ENCODE measurements at places on chromosomes 1 and 21. TPM values are rescaled to one million over a fixed set of nuclear protein-coding genes. Genes with fewer than 3 reads are reported as not detected.

DNA sequence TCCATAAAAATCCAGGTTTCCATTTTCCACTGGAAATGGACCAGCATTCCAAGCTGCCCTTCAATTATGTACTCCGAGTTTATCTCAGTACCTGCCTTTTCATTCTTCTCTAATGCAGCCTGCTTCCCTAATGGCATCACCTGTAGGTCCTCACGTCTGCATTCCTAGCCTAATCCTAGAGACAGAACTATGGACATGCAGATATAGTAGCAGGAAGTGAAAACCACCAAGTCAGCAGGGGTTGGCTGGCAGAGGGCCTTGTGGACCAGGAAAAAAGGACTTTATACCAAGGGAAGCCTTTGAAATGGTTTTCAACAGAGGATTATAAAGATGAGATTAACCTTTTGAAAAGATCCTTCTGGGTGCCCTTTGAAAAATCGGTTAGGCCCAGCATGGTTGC, 135.7 kb upstream of the L1TD1 start:
- DNase-seq, result no peak

- DNase-seq, result no peak
Observed at GRCh38 chr1:175005085-175005783, 5.5 kb downstream of the CACYBP start.

- no peak for DNase-seq
Observed at GRCh38 chr1:147651466-147651865, 18.9 kb downstream of the ACP6 start.

DNA sequence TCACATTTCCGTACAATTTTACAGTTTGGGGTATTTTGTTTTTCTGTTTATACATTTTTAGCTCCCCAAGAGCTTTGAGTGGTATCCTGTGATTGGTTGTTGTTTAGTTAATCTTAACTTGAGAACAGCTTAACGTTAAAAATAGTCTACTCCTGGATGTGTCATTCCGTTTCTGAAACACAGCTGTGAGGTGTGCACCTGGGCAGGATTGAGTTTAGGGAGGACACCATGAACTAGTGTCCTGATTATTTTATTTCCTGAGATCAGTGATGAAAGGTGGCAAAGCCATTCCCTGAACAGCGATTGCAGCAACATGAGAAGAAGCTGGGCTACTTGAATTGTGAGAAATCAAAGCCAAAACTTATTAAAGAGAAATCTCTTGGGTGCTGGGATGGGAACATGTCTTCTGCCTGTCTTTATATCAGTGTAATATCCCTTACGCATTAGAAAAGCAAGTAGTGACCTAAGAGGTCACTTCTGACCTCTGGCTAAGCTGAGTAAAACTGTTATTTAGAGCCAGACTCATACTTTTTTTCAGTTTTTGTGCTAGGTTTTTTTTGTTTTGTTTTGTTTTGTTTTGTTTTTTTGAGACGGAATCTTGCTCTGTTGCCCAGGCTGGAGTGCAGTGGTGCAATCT, 43.4 kb downstream of the ZBTB40 start:
- DNase-seq, result no peak

The LEPR gene
- total RNA-seq, result 1.5 TPM

DNA sequence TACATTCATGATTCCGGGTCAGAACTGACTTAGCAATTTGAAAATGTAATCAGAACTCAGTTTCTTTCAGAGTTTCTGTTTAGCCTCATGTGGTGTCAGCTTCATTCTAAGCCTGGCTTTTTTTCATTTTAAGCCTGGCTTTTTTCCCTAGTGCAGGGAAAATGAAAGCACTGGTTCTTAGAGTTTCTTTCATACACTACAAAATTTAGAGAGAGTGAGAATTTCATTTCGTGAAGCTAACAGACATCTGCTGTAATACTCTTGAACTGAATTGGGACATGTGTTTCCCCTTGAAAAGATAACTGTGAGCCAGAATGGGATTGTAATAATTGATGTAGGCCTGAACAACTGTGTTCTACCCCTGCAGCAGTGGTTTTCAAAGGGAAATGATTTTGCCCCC, 95.3 kb upstream of the KIAA0040 start:
- DNase-seq, result no peak

The SGIP1 gene
- not detected for total RNA-seq

The CHI3L2 gene
- total RNA-seq, result 1.6 TPM

- no peak for DNase-seq
Observed at GRCh38 chr1:59004755-59005154, 220.9 kb upstream of the JUN start.

The CLEC20A gene
- not detected for total RNA-seq

DNA sequence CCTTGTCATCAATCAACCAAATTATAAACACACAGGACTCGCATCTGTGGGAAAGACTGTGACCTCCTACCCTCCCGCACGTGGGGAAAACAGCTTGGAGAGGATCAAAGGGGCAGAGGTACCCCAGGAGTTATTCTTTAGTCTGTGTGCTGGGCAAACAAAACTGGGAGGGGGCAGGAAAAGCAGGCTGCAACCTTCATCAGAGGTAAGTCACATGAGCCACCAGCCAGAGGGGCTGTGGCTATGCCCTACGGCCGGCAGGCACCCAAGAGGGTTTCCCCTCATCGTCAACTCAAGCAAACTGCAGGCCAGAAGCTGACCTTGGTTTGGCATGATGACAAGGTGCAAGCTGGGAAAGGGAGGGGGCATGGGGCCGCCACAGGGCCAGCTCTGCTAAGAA, 12.5 kb downstream of the SMIM12 start:
- no peak for DNase-seq

The EPHX1 gene
- 2.2 TPM for total RNA-seq

DNA sequence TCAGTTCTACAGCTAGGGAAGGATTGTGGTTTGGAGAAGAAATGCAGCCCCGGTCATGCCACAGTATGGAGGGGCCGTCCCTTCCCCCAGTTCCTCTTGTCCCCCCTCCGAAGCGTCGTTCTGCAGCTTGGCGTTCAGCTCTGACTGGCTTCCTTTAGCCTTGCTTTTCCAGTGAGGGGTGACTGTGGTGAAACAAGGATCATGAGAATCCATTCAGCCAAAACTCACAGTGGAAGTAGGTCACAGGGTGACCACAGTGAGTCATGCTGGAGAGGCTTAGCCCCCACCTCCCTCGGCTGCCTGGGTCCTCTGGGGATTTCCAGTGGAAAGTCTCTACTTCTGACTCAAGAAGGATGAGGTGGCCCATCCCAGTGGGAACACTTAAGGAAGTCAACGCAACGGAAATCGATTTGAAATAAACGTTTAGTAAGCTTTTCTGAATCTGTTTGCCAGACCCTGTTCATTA, 37.3 kb upstream of the COL6A2 start:
- DNase-seq, result no peak

DNA sequence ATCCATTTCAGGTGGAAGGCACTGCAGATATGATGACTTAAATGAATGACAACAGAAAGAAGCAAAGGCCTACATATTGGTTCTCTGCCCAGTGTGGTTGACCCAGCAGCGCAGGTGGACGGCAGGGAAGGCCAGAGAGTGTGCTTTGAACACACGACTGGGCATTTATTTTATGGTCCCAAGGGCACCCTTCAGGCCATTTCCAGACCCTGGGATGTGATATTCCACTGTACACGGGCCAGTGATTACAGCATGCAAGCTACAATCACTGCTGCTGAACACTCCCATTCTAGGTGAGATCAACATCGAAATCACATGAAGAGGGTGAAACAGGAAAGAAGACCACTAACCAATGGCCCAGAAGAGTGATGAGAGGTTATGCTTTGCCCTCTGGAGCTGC, 33.8 kb downstream of the PCNX2 start:
- DNase-seq, result no peak

DNA sequence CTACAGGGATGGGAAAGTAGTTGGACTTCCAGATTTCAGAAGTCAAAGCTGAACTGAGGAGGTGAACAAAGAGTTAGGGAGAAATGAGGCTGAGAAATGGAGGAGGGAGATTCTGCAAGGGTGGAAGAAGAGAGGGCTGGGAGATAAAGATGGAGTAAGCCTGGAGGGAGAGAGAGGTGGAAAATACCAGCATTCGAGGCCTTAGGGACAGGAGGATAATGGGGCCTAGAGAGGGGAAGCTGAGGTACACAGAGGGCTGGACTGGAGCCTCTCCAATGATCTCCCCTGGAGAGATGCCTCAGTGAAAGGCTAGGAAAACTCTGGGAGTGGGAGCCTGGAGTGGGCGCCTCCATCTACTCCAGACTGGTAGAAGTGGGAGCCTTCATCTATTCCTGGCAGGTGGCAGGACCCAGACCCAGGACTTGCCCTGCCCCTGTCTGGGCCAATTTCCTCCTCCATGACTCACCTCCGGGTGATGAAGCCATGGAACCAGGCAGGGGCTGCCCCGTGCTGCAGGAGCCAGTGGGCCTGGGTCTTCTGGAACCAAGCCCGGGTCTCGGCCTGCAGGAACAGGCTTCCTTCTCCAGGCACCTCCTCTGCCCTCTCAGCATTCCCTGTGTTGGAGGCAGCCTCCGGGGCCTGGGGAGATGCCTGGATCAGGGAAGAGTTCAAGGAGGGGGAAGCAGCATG, 1.9 kb downstream of the SH2D2A start:
- DNase-seq, result no peak

The XKR8 gene
- total RNA-seq, result 8.9 TPM

DNA sequence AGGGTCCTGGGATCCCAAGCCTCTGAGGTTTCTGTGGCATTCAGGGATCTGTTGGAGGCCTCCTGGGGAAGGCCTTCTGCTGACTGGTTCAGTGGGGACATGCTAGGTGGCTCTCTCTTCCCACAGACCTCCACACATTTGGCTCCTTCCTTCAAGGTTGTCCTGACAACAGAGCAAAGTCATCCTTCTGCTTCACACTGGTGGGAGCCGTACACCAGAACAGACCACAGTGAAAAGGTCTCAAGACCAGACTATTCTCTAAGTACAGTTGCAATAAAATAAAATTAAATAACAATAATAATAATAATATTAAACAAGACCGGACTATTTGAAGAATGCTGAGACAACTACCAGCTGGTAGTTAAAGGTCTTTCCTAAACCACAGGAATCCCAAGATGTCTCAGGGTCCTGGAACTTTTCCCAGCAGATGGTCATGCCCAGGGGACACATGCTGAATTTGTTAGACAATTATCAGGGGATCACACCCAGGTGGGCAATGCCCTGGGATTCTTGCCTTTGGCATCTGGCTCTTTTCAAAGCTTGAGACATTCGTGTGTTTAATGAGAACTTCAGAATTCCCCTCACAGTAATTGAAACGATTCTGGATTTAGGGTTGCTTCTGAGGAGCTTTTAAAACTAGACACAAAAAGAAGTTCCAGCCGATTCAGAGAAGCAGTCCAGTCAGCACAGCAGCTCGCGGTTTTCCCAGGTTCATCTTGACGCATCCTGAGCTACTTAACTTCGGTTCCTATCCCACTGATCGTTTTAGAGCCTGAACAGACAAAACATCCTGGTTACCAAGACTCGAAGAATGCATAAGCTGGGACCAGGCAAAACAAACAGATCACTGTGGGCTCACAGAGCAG, 22.9 kb downstream of the HTR1D start:
- no peak for DNase-seq

The SEC16B gene
- total RNA-seq, result not detected

The CD1E gene
- total RNA-seq, result not detected

The PTGER3 gene
- total RNA-seq, result not detected

DNA sequence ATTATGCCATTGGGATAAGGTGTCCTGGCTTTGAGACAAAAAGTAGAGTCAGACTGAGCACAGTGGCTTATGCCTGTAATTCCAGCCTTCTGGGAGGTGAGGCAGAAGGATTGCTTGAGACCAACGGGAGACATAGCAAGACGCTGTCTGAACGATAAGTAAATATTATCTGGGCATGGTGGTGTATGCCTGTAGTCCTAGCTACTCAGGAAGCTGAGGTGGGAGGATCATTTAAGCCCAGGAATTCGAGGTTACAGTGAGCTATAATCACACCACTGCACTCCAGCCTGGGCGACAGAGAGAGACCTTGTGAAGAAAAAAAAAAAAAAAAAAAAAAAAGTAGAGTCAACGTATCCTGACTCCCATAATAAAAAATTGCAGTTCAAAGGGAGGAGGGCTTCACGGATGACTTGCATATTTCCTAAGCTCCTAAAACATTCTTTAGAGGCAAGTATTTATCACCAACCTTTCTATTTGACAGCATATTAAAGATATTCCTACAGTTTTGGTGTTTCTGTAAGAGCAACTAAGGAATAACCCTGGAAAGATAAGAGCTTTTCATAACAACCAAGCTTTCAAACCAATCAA, 141.2 kb downstream of the SLC44A5 start:
- no peak for DNase-seq

The KRTAP21-2 gene
- total RNA-seq, result not detected

- no peak for DNase-seq
Observed at GRCh38 chr1:201214461-201214860, 23.8 kb downstream of the IGFN1 start.

GRCh38 chr1:166120281-166120680, 46.5 kb downstream of the FAM78B start:
- DNase-seq, result no peak

DNA sequence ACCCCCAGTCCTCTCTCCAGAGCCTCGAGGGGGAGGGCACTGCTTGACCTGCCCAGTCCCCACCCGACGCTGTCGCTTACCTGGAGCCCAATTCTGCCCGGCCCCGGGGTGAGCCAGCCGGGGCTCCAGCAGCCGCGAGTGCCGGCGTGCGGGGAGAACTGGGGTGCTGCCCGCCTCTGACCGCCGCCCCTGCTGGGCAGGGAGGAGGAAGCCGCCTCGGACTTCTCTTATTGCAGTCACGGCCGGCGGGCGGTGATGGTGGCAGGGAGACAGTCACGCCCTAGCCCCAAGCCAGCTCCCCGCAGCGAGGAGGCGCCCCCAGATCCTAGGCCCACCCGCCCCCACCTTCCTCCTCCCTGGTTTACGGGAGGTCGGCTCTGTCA, at the start of gene FGR:
Gene FGR (minus strand): TSS at position 201 of the 383 bp plus-strand sequence. CDS start 11,269 bp downstream, outside the sequence.
- no peak for DNase-seq

The LCA5L gene
- total RNA-seq, result 0.13 TPM

DNA sequence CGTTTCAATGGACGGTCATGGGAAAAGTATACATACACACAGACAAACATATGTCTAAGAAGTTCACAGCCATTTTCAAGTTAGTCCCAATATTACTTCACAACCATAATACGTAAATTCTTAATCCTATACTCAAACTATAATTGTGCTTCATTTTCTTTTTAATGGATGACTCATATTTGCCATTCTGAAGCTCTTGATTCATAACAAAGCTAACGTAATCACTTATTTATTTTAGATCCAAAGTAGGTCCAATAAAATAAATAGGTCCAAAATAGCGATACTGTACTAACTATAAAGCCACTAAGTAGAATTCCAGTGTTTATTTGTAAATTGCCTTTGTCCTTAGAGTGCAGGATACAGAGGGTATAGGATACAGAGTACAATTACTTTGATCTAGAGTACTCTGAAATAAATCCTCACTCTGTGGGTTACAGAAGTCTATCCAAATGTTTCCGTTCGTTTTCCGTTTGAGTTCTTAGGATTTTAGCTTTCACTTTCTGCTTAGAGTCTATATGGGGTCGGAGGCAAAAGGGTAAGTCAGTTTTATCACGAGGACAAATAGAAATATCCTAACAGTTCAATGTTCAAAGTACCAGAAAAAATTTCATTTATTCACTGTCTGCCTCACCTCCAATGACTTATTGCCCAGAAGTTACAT, 8.8 kb upstream of the C1orf115 start:
- no peak for DNase-seq

The LIPI gene
- not detected for total RNA-seq
